ENCODE measurements at places on chromosomes 5 and 9.

GRCh38 chr5:165104611-165105010 lies 1599.2 kb downstream of the MAT2B start:
- DNase-seq: no peak

DNA sequence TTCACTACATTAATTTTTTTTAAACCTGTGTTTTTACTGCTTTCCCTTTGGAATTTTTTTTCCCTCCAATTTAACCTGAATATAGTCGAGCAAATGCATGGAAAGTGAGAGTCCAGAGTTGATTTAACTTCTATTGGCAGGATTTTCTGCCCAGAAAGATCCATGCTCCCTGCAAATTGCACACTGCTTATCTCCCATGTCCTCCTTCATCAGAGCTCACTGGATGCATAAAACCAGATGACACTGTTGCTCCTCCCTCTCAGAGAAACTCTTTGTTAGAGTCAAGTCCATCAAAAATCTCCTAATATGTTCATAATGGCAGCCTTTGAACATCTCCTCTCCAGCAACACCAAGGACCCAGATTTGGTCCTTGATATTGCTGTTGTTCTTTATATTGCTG lies 297.0 kb upstream of the SLC24A2 start:
- no peak for DNase-seq

DNA sequence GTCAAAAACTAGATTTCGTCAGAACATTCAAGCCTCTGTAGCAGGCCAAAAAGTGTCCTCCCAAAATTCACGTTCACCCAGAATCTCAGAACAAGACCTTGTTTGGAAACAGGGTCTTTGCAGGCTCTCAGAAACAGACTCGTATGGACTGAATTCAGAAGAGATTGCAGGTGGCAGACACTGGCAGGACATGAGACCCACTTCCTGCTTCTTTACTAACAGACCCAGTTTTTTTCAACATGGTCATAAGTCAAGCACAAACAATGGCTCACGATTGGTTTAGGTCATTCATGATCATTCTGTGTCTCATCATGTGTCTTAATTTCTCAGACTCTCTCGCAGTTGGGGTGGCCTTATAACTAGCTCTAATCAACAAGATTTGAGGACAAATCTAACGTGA lies 5.4 kb upstream of the TENT4A start:
- no peak for DNase-seq

DNA sequence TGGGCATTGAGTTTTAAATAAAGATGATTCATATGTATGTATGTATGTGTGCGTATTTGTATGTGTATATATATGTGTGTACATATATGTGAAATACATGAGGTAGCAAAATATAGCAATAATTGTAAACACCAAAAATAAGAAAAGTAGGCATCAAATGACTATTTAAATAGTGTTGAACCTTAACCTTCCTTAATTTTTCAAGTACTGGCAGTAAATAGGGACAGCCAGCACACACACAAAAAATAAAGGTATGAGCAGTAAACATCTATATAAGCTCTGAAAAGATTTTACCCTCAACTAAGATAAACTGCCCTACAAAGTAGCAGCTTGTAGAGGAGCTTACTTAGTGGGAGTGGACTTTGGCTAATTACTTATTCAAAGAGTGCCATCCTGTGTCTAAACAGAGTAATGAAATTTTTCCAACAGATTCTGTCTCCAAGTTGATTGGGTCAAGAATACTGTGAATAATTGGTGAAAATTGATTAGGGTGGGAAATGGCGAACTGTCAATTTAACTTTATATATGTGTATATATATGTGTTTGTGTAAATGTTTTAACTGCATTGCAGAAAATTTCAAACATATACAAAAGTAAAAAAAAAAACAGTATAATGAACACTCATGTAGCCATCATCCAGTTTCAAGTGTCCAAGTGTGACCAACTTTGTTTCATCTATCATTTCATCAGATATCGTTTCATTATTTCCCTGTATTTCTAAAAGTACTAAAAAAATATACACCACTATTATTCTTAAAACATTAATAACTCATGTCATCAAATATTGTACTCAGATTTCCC lies 2.0 kb upstream of the ADAMTS6 start:
- peak; percentile 56 for DNase-seq

DNA sequence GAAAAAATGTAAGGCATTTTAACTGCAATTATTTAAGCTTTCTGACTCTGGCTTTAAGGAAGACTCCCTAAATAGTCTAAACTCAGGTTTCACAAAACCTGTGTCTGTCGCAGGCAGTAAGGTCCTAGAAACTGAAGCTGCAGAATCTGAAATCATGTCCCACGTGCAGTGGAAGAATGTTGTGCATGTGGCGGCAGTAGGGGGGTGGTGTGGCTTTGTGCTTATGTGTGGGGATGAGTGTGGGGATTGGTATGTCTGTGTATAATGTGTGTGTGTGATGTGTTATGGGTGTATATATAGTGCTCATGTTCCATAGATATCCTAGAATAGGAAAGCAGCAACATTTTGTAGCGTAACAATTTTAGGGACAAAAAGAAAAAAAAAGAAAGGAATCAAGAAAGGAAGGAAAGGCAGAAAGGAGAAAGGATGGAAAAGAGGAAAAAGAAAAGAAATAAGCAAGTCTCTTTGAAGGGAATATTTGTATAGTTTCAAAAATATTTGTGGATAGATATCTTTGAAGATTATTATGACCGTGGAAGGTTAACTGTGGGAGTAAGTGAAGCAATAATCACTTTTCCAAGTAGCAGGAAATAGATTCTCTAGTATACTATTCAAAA lies 6.6 kb downstream of the ANKDD1B start:
- DNase-seq: no peak

GRCh38 chr5:91865915-91866314 lies 482.8 kb upstream of the ARRDC3 start:
- DNase-seq: no peak

Measured in inflammatory macrophage treated with lipopolysaccharide for 1 hour (primary cell).